ENCODE measurements at places on chromosomes 1 and 21.
A peak's percentile ranks its signal among the peaks of the same experiment; 100 is the strongest.

DNA sequence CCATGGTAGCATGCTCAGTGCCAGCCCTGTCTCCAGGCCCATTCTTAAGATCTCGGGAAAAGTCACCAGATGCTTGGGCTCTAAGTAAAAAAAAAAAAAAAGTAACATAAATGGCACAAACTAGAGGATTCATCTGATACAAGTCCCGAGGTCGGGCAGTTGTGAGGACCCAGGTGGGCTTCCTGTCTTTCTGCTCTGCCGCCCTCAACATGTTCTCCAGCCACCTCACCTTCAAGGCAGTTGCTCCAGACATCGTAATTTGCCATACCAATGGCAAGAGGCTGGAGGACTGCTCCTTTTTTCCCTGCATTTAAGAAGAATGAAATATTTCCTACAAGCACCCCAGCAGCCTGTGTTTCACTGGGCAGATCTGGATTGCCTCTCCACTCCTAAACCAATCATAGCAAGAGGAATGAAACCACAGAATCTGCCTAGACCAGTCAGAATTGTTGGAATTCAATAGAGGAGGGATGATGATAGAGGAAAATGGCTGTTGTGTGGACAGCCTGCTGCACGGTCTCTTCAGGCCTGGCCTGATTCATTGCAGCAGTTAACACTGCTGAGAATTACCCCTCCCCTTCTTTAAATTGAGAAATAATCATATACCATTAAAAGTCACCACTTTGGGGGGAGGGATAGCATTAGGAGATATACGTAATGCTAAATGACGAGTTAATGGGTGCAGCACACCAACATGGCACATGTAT is 5.4 kb downstream of the HMGN2 start:
- DNase-seq = no peak

- DNase-seq = peak; percentile 5
These were observed 251.8 kb downstream of the CRB1 start for GRCh38 chr1:197519741-197520334.

DNA sequence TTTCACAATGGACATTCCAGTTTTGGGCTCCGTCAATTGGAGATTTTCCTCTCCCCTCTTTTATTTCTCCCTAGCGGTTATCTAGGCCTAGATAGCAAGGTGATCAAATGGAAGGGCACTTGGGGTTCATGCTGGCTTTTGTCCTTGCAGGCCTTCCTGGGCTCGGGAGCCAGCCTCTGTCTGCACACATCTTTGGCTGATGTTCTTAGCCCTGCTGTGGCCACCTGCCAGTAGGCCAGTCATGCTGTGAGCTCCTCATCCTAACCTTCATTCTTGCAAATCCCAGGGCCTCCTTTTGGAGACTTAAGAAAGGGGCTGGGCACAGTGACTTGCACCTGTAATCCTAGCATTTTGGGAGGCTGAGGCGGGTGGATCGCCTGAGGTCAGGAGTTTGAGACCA is 13.5 kb downstream of the TIE1 start:
- no peak for DNase-seq

DNA sequence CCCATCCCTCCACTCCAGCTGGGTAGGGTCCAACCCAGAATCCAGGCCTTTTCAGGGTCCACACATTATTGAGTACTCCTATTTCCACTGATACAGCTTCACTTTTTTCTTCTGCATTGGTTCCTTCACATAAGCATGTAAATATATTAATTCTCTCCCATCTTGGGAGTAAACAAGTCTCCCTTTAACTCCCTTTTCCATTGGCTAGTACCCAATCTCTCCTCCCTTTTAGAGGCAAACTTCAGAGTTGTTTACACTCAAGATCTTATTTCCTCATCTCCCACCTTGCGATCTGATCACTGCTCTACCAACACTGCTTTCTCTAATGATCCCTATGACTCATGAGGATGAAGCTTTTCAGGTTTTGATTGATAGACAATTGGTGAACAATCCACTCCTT is 20.3 kb downstream of the DMAP1 start:
- no peak for DNase-seq

DNA sequence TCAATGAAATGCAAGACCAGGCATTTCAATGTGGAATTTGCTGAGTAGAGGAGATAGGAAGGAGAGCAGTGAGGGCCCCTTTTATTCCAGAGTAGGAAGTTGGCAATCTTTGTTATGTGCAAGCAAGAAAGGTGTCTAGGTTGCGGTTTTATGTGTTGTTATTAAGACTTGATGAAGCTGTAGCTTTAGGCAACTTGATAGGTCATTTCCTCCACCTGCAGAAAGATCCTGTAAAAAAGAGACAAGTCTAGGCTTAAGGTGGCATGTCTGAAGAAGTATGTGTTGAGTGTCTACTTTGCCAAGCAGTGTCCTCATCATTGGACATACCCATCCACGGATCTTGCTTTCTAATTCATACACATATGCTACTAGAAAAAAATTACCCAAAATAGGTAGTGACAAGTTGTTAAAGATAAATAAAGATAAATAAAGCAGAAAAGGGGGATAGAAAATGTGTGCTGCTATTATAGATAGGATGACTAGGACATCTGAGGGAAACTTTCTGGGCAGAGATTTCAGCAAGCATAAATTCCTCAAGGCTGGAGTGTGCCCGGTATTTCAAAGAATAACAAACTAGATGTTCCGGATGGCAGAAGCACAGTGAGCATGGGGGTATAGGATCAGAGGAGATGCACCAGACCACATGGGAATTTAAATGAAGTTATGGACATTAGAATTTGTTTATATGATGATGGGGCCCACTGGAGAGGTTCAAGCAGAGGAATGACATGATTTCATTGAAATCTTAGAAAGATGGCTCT is 335.0 kb downstream of the TGFB2 start:
- DNase-seq = no peak

DNA sequence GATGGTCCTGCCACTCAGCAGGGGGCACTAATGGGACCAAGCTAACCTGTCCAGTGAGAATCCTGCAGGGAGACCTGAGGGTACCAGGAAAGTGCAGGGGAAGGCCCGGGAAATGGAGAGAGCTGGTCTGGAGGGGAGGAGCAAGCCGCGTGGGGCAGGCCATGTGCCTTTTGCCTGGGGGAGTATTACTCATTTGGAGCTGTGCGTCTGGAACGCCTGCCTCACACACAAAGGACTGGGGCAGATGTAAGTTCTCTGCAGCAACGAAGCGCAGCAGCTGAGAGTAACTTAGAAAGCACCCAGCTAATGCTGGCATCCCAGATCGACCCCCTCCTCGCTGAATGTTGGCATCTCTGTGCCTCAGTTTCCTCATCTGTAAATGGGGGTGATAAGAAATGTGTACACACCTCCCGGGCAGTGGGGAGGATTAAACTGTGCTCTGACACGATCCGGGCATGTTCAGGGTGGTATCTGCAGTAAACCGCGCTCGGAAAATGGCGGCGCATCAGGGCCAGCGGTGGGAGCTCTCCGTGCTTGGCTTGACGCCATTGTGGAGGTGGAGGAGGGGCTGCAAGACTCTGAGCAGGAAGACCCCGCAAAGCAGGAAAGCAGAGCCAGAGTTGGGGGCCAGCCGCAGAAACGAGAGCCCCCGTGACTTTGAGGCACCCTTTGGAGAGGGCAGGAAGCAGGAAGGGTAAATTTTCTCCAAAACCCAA is 212.5 kb downstream of the NPHP4 start:
- no peak for DNase-seq

- DNase-seq = no peak
These were observed 16.3 kb upstream of the PADI2 start for GRCh38 chr1:17135530-17135929.

Measured in activated CD4-positive, alpha-beta T cell treated with anti-CD3 and anti-CD28 coated beads, Interleukin-2, Interleukin-6, amounts not matched to agents 100 ng/mL and 50 ng/mL, durations not matched to agents 16 hours and 8 hours (primary cell).